ENCODE measurements at places on chromosomes 2 and 18.

GRCh38 chr18:44594799-44595467 lies 85.8 kb upstream of the SETBP1 start:
- DNase-seq: no peak

GRCh38 chr18:36217348-36217747 lies 30.1 kb downstream of the MOCOS start:
- no peak for DNase-seq

- DNase-seq: no peak
These were observed 7.5 kb downstream of the MEX3C start for GRCh38 chr18:51190000-51190399.

- DNase-seq: no peak
These were observed 472.5 kb downstream of the PID1 start for GRCh38 chr2:228798458-228799207.

- no peak for DNase-seq
These were observed 221.6 kb downstream of the LPIN1 start for GRCh38 chr2:11967946-11968465.

GRCh38 chr2:137938204-137938603 lies 26.1 kb upstream of the HNMT start:
- no peak for DNase-seq

DNA sequence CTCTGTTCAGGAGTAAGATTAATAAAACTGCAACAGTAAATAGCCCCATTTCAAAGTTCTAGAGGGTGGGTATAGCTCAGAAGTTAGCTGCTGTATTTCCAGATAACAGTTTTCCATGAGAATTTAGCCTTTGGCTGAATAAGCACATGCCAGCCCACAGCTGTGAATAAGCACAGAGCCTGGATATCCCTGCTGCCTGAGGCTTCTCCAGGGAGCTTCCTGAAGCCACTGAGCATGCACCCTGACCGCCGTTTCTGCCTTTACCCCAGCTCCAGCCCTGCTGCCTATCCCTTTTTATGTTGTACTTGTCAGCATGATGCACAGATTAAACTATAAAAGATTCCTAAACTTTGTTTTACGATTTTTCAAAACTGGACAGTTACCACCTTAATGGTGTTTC lies 85.3 kb downstream of the FEZ2 start:
- no peak for DNase-seq

DNA sequence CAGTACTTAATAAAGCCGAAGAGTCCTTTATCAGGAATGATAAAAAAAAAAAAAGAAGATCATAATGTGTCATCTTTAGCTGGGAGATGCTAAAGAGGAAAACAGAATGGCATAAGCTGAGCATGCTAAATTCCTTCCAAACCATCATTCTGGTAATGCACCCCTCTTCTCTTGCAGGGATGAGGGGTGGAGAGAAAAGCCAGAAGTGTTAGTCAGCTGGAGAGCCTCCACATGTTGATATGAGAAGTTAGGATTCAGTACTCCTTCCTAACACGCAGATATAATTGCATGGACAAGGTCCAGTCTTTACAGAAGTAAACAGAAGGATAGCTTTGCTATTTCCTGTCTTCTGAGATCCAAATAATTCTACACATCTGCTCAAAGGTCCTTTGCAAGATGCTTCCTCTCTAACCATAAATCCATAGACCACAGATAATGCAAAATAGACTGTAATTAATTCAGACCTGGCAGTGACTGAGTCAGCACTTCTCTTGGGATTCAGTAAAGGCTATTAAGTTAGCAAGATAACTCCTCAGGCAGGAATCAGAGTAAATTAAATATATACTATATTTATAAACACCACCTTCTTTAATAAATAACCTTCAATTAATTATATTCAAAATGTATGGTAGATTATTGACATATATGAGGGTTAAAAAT lies 930.0 kb upstream of the KLHL29 start:
- DNase-seq: no peak

DNA sequence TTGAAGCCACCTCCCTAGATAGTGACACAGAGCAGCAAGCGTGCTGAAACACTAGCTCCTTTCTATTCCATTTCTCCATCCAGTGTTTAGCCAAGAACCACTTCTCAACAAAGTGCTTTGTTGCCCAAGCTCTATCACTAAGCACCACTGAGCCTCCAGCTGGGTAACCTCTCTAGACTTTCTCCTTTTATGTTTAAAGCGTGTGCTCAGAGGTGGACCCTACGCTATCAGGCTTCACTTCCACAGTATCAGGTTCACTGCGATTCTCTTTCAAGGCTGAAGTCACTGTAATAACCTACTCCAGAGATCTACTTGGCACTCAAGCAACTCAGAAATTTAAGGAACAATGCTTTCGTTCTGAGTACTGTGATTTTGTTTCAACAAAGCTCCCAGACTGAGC lies 197.9 kb downstream of the LNPK start:
- no peak for DNase-seq

DNA sequence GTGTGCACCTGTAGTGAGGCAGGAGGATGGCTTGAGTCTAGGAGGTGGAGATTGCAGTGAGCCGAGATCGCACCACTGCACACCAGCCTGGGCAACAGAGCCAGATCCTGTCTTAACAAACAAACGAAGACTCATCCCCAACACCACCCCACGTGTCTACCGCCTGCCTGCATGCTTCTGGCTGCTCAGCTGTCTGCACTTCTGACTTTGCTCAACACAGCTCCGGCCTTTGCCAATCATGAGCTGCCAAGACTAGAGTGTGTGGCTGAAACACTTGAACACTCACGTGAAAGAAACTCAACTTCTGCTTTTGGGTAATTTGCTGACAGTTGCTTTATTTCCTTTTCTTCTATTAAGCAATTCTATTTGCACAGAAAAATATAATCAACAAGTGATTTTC lies 32.1 kb upstream of the SP3 start:
- DNase-seq: no peak

DNA sequence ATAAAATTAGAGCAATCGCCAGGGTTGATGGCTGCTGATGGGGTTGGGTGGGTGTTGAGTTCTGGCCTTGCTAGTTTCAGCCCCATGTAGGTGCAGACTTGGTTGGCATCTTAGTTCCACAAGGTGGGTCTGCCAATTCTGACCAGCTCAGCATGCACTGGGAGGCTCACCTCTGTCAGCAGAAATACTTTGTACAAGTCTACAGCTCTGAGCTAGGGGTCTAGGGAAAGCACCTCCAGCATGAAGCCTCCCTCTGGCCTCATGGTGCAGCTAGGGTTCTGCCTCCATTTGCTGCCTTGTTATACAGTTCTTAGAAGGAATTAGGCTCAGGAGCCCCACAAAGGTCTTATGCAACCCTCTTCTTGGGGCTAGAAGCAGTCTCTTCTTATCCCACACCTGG lies 278.9 kb upstream of the HDAC4 start:
- no peak for DNase-seq

- no peak for DNase-seq
These were observed 44.5 kb downstream of the LRATD1 start for GRCh38 chr2:14677039-14677438.

DNA sequence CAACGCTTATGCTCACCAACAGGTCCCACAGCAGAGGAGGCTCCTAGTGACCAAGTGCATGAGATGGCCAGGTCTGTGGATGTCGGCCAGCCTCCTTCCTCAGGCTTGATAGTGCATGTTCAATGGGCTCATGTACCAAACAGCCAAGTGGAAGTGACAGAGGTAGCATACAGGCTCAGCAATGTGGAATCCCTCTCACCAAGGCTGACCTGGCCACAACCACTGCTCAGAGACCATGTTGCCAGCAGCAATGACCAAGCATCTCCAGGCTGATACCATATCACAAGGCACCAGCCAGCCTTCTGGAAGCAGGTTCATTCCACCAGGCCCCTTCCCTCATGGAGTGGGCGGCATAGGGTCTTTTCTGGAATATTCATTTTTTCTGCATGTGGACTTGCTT lies 61.5 kb downstream of the REEP1 start:
- no peak for DNase-seq

- DNase-seq: peak; percentile 54
These were observed 836 bp downstream of the ANKRD12 start for GRCh38 chr18:9137168-9138066.

GRCh38 chr2:129744649-129745048 lies 234.8 kb upstream of the RAB6C start:
- DNase-seq: no peak

GRCh38 chr2:126172631-126173184 lies 483.2 kb upstream of the GYPC start:
- DNase-seq: no peak

- no peak for DNase-seq
These were observed 894 bp upstream of the FARSB start for GRCh38 chr2:222656526-222657446.

DNA sequence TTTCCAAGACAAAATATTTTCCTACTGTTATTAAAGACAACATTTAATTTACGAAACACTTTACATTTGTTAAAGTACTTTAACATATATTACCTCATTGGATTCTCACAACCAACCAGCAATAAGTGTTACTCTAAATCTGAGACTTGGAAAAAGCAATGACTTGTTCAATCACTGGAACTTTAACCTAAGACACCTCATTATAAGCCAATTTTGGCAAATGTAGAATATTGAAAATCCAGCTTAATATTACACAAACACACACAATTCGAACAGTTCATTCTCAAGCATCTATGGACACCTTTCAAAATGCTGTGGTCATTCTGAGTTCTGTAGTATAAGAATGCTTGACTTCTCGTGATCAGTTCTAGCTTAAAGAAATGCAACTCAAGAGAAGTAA lies 619.4 kb upstream of the CHAC2 start:
- no peak for DNase-seq

DNA sequence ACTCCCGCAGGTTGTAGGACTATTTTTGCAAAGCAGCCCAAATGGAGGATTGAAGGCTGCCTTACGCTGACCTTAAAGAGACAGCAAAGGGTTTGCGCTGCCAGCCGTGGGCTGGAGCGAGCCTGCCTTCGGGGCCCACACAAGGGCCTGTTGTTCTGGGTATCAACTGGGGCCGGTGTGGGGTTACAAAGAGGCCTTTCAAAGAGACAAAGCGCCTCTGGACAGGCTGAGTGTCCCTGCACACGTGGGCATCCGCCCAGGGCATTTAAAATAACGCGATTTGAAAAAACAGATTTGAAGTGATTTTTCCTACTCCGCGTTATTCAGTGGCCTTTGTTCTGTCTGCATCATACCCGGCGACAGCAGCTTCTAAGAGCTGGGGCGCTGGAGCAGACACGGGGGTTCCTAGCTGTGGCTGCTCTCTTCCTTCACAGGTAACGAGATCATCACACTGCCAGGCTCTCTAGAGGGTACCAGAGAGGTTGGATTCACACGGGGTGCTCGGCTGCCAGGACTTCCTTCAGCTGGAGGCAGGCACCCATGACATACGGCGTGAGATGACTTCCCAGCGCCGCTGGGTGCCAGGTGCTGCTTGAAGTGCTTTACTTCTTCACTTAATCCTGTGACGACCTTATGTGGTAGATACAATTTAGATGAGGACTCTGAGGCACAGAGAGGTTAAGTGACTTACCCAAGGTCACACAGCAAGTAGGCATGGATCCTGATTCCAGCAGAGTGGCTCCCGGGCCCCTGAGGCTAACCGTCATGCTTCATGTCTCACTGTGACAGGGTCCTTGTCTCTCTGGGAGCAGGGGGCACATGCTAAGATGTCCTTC lies 32.2 kb downstream of the MAL start:
- DNase-seq: no peak

- DNase-seq: no peak
These were observed 28.1 kb upstream of the CAB39 start for GRCh38 chr2:230684270-230685168.

GRCh38 chr2:98547092-98547790 lies 61.1 kb downstream of the COA5 start:
- DNase-seq: no peak

- no peak for DNase-seq
These were observed 106.0 kb upstream of the PKDCC start for GRCh38 chr2:41941831-41942230.

DNA sequence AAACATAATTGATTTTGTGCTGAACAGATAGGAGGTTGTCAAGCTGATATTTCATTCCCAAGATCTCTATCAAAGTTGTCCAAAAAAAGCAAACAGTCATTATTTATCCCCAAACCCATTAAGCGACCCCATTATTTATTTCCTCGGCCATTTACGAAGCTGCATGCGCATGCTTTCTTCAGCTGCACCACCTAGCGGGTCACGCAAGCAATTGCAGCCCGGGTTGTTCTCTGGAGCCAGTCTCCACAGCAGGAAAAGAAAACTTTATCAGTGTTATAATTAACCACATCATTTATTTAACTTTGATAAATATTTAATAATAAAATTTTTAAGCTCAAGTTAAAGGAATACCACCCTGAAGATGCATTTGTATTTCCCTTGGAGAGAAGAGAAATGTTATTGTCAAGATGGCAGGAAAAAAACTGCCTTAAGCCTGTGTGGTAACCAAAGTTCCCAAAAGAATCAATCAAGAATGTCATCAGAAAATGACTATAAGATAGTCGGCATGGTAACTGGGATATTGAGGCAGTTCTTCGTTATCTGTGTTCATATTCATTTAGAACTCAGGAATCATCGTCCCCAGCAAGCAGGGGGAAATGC lies 304.7 kb downstream of the FBXO15 start:
- DNase-seq: no peak

GRCh38 chr2:134155134-134155533 lies 98.7 kb upstream of the MGAT5 start:
- no peak for DNase-seq

DNA sequence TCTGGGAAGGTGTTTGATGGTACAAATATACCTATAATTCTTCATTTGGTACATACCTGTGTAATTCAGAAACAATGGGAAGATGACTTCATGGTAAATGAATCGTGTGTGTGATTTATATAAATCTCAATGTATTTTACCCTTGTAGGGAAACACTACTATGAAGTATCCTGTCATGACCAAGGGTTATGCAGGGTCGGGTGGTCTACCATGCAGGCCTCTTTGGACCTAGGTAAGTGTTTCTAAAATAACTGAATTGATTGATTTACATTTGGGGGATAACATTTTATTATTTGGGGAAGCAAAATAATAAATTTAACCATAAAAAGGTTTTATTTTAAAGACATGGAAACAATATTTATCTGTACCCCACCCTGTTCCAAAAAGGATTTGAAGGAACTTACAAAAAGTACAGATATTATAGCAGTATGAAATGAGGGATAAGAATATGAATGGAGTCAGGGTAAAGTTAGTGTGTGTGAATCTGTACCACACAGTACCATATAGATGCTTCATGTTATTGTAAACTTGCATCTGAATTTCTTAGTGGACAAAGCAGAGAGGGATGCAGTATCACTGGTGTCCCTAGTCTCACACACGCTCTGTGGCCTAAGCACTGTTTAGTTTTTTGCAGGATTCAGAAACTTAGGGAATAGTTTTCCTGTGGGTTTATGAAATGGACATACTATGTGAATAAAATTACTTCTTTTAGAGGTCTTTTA lies 11.5 kb downstream of the DDX1 start:
- DNase-seq: no peak

- DNase-seq: no peak
These were observed 923.2 kb downstream of the CPS1 start for GRCh38 chr2:211479536-211480150.

All from non-pigmented ciliary epithelial cell (primary cell).